Ureter (tissue), 1 donor: ENCODE measurements at places on chromosomes 16 and 17. TPM values are rescaled to one million over a fixed set of nuclear protein-coding genes. Genes with fewer than 3 reads are reported as not detected.

DNA sequence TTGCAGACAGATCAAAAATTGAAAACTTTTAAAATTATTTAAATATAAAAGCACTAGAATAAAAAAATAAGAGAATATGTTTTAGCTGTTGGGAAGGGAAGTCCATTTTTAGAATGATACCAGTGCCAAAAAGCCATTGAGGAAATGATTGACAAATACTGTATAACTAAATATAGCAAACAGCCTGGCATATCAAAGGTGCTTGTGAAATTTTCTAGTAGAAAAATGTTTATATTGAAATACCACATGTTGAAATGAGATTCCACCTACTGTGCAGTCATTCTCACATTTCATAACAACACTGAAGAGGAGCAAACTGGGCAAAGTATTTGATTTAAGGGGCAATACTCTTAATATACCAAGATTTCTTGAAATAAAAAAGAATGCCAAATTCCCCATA is 183.5 kb downstream of the PHKB start:
- no peak for DNase-seq

Gene PERCC1
- not detected for total RNA-seq

Gene PDIA2
- total RNA-seq, result not detected

Gene TP53TG3B
- not detected for total RNA-seq

Gene SOX8
- total RNA-seq, result 0.73 TPM

Gene ZPBP2
- total RNA-seq, result not detected

DNA sequence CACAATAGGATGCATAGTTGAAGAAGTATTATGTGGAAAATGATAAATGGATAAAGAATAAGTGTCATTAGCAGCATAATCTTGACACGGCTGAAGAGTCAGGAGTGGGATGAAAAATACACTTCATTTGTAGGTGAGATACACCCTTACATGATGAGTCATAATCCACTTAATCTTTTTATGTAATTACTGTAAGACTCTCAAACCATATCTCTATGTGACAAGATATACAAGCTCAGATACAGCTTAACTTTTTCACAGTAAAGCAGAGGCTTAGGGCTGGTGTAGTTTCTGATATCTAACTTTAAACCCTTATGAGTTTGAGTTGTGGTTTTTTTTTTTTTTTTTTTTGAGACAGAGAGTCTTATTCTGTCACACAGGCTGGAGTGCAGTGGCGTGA is 101.2 kb downstream of the FTO start:
- DNase-seq, result no peak

Gene KCNJ18
- not detected for total RNA-seq

Gene ARHGDIG
- not detected for total RNA-seq

Gene MYO15B
- 267 TPM for total RNA-seq

- no peak for DNase-seq
These were observed 24.4 kb upstream of the CRHR1 start for GRCh38 chr17:45759761-45760160.

GRCh38 chr16:67697422-67698185 is 21.5 kb downstream of the GFOD2 start:
- no peak for DNase-seq

- DNase-seq, result peak; percentile 64
These were observed 1.2 kb downstream of the CCDC137 start for GRCh38 chr17:81667754-81668153.

- no peak for DNase-seq
These were observed 167.7 kb upstream of the CIBAR2 start for GRCh38 chr16:85279825-85280545.

DNA sequence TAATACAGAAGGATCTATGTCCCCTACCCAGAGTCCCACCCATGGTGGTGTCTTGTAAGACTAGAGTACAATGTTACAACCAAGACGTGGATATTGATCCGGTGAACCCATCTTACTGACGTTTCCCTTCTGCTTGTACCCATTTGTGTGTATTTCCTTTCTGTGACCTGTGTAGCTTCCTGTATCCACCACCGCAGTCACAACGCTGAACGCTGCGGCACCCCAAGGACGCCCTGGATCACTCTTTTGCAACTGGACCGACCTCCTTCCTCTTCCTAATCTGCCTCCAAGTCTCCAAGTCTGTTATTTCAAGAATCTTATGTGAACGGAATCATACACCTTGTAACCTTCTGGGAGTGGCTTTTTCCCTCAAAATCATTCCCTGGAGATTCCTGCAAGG is 33.5 kb upstream of the CBX4 start:
- no peak for DNase-seq

Gene LRRC46
- 0.31 TPM for total RNA-seq

- no peak for DNase-seq
These were observed 73.4 kb downstream of the MYO1D start for GRCh38 chr17:32803544-32803943.

DNA sequence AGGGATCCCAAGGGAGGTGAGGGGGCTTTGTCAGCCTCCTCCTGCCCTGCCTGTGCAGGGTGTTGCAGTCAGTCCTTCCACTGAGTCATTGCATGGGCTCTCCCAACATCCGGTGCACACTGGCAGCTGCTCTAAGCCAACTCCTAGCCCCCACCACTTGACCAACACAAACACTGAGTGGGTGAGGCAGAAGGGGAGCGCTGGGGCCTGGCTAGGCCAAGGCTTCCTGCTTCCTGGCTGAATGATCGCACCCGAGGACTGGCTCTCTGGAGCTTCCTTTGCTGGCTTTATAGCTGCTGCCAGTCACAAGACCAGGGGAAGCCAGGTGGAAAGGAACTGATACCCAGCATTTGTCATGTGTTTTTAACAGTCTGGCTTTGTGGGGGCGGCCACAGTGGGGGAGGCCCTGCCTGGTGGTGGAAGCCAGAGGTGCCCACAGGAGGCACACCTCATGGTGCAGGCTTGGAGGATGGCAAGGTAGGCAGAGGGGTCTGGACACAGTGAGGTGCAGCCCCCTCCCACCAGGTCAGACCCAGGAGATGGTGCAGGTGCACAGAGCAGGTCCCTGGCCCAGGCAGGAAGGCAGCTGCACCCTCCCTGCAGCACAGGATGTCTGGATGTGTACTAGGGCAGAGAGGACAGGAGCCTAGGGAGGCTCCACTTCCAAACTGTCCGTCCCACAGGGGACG is 6.8 kb downstream of the MPG start:
- DNase-seq, result peak; percentile 85

- DNase-seq, result no peak
These were observed 21.2 kb downstream of the AKAP1 start for GRCh38 chr17:57106107-57106835.

Gene MED13
- total RNA-seq, result 86.2 TPM

Gene SKAP1
- total RNA-seq, result 25.4 TPM

GRCh38 chr16:4361944-4362311 is 9.7 kb upstream of the VASN start:
- DNase-seq, result no peak

- no peak for DNase-seq
These were observed 5.0 kb downstream of the ESRP2 start for GRCh38 chr16:68230956-68231355.

GRCh38 chr17:47704116-47704515 is 10.2 kb downstream of the TBKBP1 start:
- no peak for DNase-seq

DNA sequence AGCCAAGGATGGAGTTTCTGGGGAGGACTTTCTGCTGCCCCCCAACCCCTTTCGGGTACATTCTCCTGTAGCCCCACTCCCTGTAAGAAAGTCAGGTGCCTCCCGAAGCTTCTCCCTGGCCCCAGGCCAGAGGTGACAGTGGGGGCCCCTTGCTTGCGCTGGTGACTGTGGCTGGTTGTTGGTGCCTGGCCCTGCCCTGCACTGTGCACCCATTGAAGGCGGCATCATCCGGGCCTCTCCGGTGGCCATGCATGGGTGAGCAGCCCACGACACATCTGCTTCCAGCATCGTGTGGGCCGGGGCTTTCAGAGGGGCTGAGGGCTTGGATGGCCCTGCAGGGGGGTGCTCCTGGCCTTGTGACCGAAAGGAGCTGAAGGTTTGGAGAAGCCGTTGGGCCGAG is 297.0 kb downstream of the SEC14L1 start:
- DNase-seq, result no peak
